ENCODE measurements at places on chromosomes 2 and 18.

DNA sequence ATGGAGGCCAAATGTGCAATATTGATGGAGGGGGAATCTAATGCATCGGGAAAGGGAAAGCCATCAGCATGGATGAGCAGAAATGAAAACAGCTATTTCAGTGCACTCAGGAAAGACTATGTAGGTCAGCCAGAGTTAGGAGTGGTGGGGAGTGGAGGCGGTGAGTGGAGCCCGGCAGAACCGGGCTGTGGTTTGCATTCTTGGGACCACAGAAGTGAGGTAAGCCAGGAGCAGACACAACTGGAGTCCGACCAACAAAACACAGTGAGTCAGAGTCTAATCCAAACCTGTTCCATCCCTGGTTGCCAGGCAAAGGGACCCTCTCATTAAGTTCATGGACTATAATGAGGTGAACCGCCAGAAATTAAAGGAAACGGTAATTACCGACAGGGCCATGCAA is 61.1 kb upstream of the RAB12 start:
- DNase-seq = no peak

DNA sequence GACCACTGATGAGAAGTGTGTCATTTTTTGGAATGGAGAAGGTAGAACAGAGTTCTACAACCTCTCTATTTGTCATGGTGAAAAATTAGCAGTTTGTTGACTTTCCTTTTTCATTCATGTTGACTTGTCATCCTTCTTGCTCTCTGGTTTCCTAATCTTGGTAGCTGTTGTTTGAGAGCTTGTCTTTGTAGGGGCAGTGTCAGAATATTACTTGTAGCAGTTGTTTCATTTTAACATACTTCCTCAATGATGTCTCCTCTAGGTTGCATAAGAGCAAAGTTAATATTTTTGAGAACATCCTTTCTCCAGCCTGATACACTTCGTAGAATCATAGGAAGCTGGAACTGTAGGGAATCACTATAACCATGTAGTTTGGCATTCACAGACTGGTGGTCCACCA is 368.2 kb upstream of the FANCL start:
- DNase-seq = no peak

GRCh38 chr2:182228741-182229140 is 198.1 kb downstream of the PDE1A start:
- DNase-seq = no peak

DNA sequence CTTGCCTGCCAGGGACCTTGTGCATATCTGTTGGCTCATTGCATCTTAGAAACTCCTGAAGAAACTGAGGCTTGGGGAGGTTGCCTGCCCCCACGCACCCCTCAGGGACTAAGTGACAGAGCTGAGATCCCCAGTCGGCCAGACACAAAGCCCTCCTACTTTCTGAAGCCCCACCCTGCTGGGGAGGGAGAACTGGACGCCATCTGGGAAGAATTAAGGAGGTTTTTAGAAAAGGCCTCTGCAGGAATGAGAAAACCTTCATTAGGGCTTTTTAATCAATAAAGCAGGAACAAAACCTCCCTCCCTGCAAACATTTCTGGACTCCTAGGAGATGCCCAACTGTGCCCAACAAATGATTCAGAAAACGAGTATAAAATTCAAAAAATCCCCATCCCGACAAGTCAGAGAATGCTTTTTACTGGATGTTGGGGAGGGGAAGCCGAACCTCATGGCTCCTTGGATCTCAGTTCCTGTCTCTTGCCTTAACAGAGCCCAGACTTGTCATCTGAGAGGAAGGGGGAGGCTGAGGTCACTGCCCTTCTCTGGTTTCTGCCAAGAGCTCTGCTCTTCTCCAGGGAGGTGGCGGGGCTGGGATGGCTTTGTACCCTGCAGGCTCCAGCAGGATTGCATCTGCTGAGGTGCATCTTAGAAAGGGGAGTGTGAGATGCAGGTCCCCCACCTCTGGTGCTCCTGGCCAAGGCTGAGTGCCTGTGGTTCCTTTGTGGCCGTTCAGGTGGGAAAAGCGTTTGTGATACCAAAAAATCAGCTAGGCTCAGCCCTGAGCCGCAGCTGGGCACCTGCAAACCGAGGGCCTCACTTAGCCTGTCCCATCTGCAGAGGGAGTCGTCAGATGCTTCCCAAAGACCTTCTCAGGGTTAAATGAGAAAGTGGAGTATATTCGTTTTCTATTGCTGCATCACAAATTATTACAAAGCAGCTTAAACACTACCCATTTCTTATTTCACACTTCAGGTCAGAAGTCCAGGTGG is 142.4 kb downstream of the ZFP36L2 start:
- DNase-seq = no peak

GRCh38 chr18:8549254-8549757 is 59.9 kb upstream of the RAB12 start:
- no peak for DNase-seq

DNA sequence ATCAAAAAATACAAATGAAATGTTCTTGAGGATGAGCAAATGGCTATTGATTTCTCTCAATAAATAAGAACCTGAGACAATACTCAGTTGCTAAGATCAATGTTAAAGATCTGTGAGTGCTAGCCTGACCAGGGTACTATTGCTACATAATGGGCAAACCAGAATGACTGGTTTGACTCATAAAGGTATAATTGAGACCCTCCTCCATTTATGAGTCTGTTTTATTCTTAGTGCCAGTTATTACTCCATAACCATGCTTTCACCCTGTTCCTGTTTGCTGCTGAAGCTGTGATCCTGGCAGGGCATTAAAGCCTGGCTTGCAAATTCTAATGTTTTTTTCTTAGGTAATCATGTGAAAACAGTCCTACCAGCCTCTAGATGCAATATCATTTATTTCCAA is 56.6 kb upstream of the PPM1B start:
- DNase-seq = no peak

- DNase-seq = no peak
Observed at GRCh38 chr18:42784632-42785031, 330.9 kb downstream of the RIT2 start.

DNA sequence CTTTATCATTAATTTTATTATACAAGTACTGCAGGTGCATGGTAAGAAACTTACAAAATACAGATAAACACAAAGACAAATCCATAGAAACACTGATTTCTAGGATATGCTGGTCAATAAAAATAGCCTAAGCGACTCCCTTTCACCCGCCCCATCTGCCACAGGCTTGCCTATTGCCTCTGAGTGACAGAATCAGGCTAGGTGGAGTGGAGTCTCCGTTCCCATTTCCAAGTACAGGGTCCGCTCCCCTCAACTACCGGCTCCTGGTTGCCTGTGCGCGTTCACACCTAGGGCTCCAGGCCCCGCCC is 201 bp upstream of the TRAPPC12 start:
- DNase-seq = no peak

- DNase-seq = no peak
Observed at GRCh38 chr2:215507136-215507535, 71.3 kb upstream of the FN1 start.

- no peak for DNase-seq
Observed at GRCh38 chr18:9429662-9429993, 45.7 kb upstream of the RALBP1 start.

DNA sequence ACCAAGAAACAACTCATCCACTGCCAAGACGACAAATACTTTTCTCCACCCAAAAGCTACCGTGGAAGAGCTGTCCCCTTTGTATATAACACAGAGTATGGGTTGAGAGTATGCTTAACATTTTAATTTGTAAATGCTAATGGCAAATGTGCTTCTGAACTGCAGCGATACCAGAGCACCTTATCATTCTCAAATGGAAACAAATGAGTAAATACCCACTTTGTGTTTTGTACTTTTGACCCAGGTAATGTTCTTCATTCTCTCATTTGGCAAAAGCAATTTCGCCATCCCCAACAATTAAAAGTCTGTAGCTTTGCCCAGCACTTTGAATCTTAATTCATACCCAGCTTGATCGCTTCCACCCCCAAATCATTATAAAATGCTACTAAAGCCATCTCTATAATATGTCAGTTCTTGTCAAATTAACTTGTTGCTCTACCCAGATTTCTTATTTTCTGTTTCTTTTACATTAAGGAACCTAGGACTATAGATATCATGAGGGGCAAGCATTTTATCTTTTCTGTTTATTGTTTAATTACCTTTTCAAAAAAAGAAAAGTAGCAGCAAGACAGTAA is 6.2 kb upstream of the POU3F3 start:
- DNase-seq = no peak

- DNase-seq = no peak
Observed at GRCh38 chr2:187541086-187542085, 12.8 kb downstream of the TFPI start.

GRCh38 chr2:203400805-203401585 is 72.8 kb downstream of the ABI2 start:
- DNase-seq = no peak

DNA sequence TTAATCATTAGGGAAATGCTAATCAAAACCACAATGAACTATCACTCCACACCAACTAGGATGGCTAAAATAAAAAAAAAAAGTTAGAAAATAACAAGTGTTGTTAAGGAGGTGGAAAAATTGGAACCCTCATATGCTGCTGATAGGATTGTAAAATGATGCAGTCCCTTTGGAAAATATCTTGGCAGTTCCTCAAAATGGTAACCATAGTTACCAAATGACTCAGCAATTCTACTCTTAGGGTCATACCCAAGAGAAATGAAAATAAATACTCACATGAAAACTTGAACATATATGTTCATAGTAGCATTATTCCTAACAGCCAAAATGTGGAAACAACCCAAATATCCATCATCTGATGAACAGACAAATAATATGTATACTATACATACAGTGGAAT is 15.7 kb upstream of the ACVR2A start:
- no peak for DNase-seq

GRCh38 chr18:55228191-55228590 is 268.9 kb upstream of the CCDC68 start:
- DNase-seq = no peak

DNA sequence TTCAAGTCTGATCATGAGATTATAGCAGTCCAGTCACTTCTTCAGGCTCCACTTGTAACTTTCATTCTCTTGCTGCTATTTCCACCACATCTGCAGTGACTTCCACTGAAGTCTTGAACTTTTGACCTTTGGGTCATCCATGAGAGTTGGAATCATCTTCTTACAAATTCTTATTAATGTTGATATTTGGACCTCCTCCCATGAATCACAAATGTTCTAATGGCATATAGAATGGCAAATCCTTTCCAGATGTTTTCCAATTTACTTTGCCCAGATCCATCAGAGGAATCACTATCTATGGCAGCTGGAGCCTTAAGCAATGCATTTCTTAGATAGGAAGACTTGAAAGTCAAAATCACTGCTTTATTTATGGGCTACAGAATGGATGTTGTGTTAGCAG is 159.4 kb downstream of the LTBP1 start:
- DNase-seq = no peak

DNA sequence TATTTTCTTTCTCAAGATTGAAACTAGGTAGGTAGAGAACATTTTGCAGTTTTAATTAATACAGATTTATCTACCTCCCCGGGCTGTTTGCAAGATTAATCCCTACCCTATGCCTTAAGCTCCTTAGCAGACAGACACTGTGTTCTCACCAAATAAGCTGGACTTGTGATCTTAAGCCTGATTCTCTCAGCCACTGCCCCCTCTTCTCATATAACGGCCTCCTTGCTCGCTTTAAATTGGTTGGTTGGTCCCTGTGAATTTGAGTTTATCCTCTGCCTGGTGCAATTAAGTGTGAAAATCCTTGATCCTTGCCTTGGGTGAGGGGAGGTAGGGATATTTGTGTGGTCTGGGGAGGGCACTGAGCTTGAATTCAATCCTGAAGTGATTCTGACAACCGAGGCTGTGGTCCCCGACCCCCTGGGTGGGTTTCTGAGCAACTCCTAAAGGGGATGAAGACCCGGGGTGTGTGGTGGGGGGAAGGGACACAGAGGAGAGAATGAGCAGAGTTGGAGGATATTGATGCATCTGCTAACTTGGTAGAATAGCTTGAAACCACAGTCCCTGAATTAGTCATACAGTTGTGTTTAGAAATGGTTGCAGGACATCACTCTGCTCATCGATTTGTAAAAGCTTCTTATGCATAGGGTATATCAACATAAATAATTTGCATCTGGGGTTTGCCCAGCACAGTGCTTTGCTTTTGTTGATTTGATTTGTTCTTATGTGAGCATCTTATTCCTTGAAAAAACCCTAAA is 36.9 kb upstream of the NCKAP5 start:
- DNase-seq = no peak

DNA sequence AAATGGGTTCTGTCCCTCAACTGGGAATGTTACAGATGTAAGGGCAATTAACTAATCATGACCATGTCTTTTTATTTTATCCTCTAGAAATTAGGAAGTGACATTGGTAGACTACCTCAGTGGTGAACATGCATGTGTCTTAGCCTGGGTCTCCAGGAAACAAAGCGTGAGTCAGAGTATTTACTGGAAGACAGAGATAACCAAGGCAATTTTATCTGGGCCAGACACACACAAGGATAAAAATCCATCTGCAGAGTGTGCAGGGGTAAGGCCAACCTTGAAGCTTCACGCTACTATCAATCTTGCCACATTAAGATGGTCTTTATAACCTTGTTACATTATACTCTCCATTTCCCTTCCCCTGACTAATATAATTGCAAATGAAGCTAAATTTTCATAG is 487.5 kb downstream of the SUCLG1 start:
- no peak for DNase-seq

DNA sequence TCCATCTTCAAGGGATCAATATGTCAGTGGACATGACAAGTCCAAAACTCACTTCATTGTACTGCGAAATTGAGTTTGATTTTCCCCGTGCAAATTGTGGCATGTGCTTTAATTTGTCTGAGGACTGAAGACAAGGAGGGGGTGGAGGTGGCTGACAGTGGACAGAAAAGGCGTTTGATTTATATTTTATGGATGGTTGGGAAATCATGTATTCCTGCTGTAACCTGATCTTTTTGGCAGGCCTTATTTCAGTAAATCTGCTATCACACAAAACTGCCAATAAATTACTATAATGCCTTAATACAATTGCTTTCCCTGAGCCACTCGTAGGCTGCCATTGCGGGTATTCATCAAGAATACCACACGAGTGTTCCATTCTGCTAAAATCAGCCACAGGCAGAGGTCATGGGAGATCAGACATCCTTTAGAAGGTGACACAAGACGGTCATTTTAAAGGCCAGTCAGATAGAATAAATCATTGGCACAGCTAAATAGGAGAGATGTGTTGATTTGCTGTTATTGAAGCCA is 720.5 kb downstream of the MBD2 start:
- DNase-seq = no peak

- no peak for DNase-seq
Observed at GRCh38 chr2:203867561-203868200, at the start of gene CTLA4. TSS of gene CTLA4 (plus strand) at chr2:203867771. CDS start at chr2:203867943, 172 bp downstream.

DNA sequence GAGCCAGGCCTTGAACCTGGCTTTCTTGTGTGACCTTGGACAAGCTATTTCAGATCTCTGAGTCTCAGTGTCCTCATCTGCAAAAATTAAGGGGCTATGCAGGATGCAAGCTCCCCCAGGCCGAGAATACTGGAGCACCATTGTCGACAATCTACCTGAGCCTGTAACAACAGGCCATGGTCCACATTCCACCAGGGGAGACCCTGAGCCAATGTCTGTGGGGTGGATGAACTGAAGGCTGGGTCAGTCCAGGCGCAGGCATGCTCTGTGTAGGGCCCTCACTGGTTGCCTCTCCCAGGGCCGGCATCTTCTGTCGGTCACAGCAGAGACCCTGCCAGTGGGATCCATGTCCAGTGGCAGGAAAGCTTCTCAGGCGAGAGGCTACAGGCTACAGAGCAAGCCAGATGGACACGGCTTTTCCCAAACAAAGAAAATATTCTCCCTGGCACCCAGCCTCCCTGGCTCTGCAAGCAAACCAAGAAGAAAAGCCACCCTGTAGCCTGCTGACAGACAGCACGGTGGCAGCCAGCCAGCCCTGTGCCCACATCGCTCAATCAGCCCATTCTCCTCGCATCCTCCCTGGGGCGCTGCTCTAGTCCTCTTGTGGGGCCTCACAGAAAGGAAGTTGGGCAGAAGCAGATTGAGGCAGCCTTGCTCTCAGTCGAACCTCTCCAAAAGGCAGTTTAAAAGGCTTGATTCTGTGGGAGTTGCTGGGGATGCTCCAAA is 48.7 kb upstream of the FZD7 start:
- no peak for DNase-seq

All from stimulated activated CD8-positive, alpha-beta memory T cell treated with anti-CD3 and anti-CD28 coated beads, Interleukin-15, amount 100 ng/mL, for 24 hours (primary cell).